Activated T-cell treated with anti-CD3 and anti-CD28 coated beads, Interleukin-2, amount 50 U/mL, for 72 hours (primary cell): ENCODE measurements at places on chromosomes 5 and 9. TPM values are rescaled to one million over a fixed set of nuclear protein-coding genes. Genes with fewer than 3 reads are reported as not detected.

Gene NTNG2
- 5.4 TPM for total RNA-seq

Gene DBN1
- total RNA-seq, result 98.8 TPM

DNA sequence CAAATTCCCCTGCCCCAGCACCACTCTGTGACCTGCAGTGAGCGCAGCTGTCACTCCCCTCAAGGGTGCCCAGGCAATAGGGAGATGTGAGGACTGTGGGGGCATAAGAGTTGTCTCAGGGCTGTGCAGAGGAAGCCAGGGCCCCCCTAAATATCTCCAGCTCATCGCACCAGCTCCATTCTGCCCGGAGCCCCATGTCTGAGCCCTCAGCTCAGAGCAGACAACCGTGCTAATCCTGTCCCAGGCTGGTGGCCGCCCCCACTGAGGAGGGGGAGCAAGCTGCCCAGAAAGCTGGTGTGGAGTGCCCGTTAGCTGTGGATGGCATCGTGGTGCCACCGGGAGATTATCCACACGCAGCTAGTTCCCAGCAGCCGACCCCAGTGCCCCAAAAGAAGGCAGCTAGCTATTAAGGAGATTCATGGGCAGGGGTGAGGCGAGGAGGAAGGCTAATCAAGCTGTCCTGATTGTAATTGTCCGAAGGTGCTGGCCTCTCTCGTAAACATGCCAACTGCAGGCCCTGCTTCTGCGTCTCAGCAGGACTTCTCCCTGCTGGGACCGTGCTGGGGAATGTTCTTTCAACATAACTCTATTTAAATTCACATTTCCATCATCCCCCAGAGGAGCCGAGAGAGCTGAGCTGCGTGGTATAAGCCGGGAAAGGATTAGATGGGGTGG is 17.0 kb upstream of the FIBCD1 start:
- no peak for DNase-seq

Gene CARTPT
- not detected for total RNA-seq
